ENCODE measurements at places on chromosomes 11 and 22.

- H3K4me1 ChIP-seq, result peaks cover 5% of the 10 kb centered on the region
- no peak for DNase-seq
- H3K4me3 ChIP-seq, result no peak overlapping the region
- H3K27me3 ChIP-seq, result no peaks in the 10 kb centered on the region
- peaks cover 72% of the 10 kb centered on the region for H3K36me3 ChIP-seq
Measured at GRCh38 chr22:50206599-50206998, 5.8 kb downstream of the SELENOO start.

GRCh38 chr11:63829823-63830489 is 9.0 kb upstream of the MARK2 start:
- no peaks in the 10 kb centered on the region for H3K4me1 ChIP-seq
- no peak overlapping the region for H3K27ac ChIP-seq

DNA sequence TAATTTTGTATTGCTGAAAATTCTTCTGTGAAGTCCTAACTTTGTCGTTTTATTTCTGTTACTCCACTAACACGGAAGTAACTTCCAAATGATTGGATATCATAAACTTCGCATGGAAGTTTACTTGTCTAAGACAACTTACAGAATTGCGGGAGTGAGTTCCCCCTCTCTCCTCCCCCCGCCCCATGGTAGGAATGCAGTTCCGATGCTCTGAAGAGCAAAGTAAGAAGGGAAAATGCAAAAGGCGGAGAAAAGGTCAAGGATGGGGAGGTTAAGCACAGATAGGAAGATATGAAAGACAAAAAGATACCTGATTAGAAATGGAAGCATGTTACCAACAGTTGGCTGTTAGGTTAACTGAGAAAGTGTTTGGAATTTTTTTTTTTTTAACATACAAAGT is 1.3 kb downstream of the EIF3M start:
- H3K27me3 ChIP-seq, result no peaks in the 10 kb centered on the region
- DNase-seq, result peak; percentile 14
- H3K36me3 ChIP-seq, result peaks cover 13% of the 10 kb centered on the region
- peak overlapping the region; percentile 91 for H3K4me3 ChIP-seq
- H3K4me1 ChIP-seq, result peaks cover 4% of the 10 kb centered on the region

DNA sequence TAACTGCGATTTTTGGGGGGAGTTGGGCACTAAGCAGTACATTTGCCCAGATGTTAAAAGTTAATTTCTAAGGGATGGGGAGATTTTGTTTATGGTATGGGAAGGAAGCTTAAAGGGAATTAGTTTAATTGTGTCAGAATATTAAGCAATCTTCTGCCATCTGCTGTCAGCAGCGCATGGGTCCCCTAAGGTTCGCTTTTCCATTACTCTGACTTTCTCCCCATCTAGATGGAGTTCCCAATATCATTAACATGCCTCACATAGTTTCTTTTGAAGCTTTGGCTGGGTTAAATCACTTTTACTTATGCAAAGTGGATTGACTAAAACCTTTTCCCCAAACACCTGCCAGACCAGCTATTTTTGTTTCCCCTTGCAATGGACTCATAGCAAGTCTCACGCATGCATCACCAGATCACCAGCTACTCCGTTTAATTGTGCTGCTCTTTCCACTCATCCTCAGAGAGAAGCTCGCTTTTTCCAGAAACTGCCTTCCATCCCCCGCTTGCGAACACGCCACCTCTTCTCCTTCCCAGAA is 172.7 kb downstream of the FAT3 start:
- no peaks in the 10 kb centered on the region for H3K36me3 ChIP-seq
- no peak overlapping the region for H3K4me3 ChIP-seq
- H3K4me1 ChIP-seq, result no peaks in the 10 kb centered on the region
- no peaks in the 10 kb centered on the region for H3K27me3 ChIP-seq
- no peak for DNase-seq

GRCh38 chr22:49236541-49237075 is 591.1 kb downstream of the BRD1 start:
- H3K4me1 ChIP-seq, result no peaks in the 10 kb centered on the region
- no peak overlapping the region for H3K4me3 ChIP-seq
- H3K27me3 ChIP-seq, result no peaks in the 10 kb centered on the region

GRCh38 chr11:96189351-96189750 is 153.6 kb downstream of the MAML2 start:
- H3K4me1 ChIP-seq, result no peaks in the 10 kb centered on the region
- H3K4me3 ChIP-seq, result no peak overlapping the region
- H3K27me3 ChIP-seq, result no peaks in the 10 kb centered on the region

DNA sequence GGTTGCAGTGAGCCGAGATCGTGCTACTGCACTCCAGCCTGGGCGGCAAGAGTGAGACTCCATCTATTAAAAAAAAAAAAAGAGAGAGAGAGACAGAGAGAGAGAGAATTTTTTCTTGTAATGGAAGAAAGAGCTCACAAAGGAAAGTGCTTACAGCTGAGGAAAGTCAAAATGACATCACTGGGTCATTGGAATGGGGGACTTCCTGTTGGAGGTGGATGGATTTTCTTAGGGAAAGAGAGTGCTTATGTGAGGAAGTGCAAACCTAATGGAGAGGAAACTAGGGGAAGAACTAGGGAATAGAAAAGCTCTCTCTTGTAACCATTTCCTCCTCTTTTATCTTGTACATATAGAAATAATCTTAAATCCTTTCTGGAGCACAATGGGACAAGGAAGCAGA is 6.3 kb upstream of the PIWIL4 start:
- peaks cover 4% of the 10 kb centered on the region for H3K4me1 ChIP-seq
- H3K27me3 ChIP-seq, result no peaks in the 10 kb centered on the region
- no peak overlapping the region for H3K4me3 ChIP-seq

DNA sequence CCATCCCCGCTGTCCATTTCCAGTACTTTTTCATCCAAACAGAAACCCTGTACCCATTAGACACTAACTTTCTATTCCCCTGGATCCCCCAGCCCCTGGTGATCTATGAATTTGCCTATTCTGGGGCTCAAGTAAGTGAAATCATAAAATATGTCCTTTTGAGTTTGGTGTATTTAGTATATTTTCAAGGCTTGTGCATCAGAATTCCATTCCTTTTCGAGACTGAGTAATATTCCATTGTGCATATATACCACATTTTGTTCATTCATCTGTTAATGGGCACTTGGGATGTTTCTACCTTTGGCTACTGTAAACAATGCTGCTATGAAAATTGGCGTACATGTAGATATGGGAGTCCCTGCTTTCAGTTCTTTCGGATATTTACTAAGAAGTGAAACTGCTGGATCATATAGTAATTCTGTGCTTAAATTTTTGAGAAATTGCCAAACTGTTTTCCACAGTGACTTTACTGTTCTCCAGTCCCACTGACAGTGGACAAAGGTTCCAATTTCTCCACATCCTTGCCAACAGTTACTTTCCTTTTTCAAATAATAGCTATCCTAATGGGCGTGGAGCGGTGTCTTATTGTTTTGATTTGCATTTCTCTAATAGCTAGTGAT is 16.1 kb downstream of the APLP2 start:
- no peaks in the 10 kb centered on the region for H3K4me1 ChIP-seq
- no peak overlapping the region for H3K27ac ChIP-seq
- H3K4me3 ChIP-seq, result no peak overlapping the region

- H3K36me3 ChIP-seq, result no peaks in the 10 kb centered on the region
- no peak for DNase-seq
- H3K27me3 ChIP-seq, result no peaks in the 10 kb centered on the region
- no peak overlapping the region for H3K27ac ChIP-seq
- H3K4me3 ChIP-seq, result no peak overlapping the region
Measured at GRCh38 chr11:115407496-115407895, 96.7 kb downstream of the CADM1 start.

- H3K27me3 ChIP-seq, result no peaks in the 10 kb centered on the region
- no peaks in the 10 kb centered on the region for H3K36me3 ChIP-seq
- no peak overlapping the region for H3K4me3 ChIP-seq
- no peak for DNase-seq
- no peak overlapping the region for H3K27ac ChIP-seq
Measured at GRCh38 chr11:68351450-68352275, 39.3 kb downstream of the LRP5 start.

- no peaks in the 10 kb centered on the region for H3K4me1 ChIP-seq
- H3K27me3 ChIP-seq, result no peaks in the 10 kb centered on the region
- no peak overlapping the region for H3K27ac ChIP-seq
Measured at GRCh38 chr11:63666874-63667273, 4.3 kb downstream of the ATL3 start.

- no peak overlapping the region for H3K4me3 ChIP-seq
- no peaks in the 10 kb centered on the region for H3K36me3 ChIP-seq
- no peaks in the 10 kb centered on the region for H3K4me1 ChIP-seq
- no peaks in the 10 kb centered on the region for H3K27me3 ChIP-seq
- peak overlapping the region; percentile 87 for H3K27ac ChIP-seq
Measured at GRCh38 chr22:45552580-45553350, 50.1 kb downstream of the FBLN1 start.

- DNase-seq, result peak; percentile 51
- H3K27ac ChIP-seq, result no peak overlapping the region
- H3K27me3 ChIP-seq, result no peaks in the 10 kb centered on the region
- H3K4me1 ChIP-seq, result no peaks in the 10 kb centered on the region
- no peak overlapping the region for H3K4me3 ChIP-seq
Measured at GRCh38 chr22:26835929-26836528, 178.6 kb downstream of the MIAT start.

- no peaks in the 10 kb centered on the region for H3K4me1 ChIP-seq
- peak overlapping the region; percentile 74 for H3K27ac ChIP-seq
- H3K36me3 ChIP-seq, result peaks cover 5% of the 10 kb centered on the region
- H3K4me3 ChIP-seq, result peak overlapping the region; percentile 62
- peak; percentile 66 for DNase-seq
Measured at GRCh38 chr11:62611705-62612365, 740 bp downstream of the EML3 start.

DNA sequence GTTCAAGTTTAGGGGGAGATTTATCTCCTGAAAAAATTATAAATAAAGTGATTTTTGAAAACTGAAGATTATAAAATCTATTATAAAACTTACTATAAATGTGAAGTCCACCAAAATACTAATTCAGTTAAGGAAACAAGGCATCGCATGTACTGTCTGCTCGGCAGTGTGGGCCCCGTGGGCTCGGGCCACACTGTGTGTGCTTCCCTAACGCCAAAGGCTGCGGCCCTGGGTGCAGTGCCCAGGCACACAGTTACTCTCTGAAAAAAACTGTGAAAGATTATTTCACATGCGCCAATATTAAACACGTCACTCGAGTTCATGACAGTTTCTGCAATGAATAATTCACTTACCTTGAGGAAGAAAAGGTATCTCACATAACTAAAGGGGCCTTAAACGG is 39.8 kb downstream of the BRD1 start:
- H3K27me3 ChIP-seq, result no peaks in the 10 kb centered on the region
- DNase-seq, result no peak
- peaks cover 5% of the 10 kb centered on the region for H3K36me3 ChIP-seq
- H3K4me3 ChIP-seq, result no peak overlapping the region
- no peak overlapping the region for H3K27ac ChIP-seq
- no peaks in the 10 kb centered on the region for H3K4me1 ChIP-seq

DNA sequence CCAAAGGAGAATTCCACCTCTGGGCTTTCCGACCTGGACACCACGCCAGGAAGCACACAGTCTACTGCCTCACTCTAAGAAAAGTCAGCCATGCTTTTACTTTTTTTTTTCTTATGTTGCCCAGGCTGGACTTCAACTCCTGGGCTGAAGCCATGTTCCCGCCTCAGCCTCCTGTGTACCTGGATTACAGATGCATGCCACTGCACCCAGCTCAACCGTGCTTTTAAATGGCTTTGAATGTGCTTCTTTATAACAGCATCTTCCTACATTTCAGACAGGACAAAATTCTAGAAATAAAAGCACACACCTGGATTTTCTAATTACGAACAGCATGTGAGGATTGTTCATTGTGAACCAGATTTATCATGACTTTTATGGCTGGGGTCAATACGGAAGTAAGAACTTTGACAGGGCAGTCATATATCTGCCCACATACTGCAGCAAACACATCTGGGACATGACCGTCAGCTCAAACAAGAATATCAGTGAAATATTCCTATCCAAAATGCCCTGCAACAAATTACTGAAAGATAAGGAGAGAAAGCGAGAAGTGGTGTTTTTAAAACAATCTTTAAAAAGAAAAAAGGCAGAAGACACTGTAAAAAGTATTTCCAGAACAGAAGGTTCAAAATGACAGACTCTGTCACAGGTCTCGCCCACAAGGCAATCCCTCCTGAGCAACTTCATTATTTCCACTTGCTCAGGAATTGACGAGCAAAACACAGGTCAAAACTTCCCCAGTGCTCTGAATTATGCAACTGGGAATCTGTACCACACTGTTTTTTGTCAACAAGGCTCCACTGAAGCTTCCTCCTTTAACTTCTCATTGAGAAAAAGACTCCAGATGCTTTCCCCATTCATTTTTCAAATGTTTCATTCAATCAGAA is 42.1 kb downstream of the PACSIN2 start:
- H3K4me1 ChIP-seq, result peaks cover 9% of the 10 kb centered on the region
- H3K27ac ChIP-seq, result peak overlapping the region; percentile 36
- DNase-seq, result peak; percentile 77
- no peak overlapping the region for H3K4me3 ChIP-seq
- no peaks in the 10 kb centered on the region for H3K27me3 ChIP-seq

DNA sequence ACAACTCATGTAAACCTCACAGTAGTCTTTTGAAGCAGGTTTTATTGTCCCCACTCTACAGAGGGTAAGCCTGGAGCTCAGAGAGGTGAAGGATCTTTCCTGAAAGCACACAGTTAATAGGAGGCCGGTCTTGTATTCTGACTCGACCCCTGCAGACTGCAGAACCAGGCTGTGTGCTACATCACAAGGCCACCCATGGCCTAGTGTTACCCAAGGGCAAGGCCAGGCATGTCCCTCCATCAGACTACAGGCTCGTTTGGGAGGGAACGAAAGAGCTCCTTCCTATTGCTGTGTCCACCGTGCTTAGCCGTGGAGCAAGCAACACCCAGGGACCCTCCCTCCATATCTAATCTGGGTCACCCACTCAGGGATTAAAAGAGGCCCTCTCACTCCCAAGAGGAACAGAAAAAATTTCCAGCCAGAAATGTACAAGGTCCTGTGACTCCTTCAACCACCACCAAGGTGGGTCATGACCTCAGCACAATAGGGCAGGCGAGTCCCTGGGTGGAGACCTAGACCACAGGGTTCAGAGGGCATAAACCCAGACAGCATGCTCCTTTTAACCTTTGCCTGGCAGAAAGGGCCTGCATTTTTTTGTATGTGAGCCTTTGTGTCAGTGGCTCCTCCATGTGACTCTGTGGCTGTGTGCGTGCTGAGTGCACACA is 6.3 kb upstream of the SMIM35 start:
- H3K27me3 ChIP-seq, result no peaks in the 10 kb centered on the region
- H3K4me3 ChIP-seq, result no peak overlapping the region
- no peaks in the 10 kb centered on the region for H3K36me3 ChIP-seq
- peak; percentile 34 for DNase-seq

- peak overlapping the region; percentile 94 for H3K27ac ChIP-seq
- no peak for DNase-seq
- no peaks in the 10 kb centered on the region for H3K36me3 ChIP-seq
- H3K4me1 ChIP-seq, result peaks cover 7% of the 10 kb centered on the region
- no peaks in the 10 kb centered on the region for H3K27me3 ChIP-seq
Measured at GRCh38 chr11:10541561-10541930, 559 bp upstream of the RNF141 start.

Measured in small intestine (tissue), 16 donors.